ENCODE measurements at places on chromosomes 13 and 19. TPM values are rescaled to one million over a fixed set of nuclear protein-coding genes. Genes with fewer than 3 reads are reported as not detected.

GRCh38 chr13:107852072-107852471 is 363.3 kb downstream of the LIG4 start:
- no peaks in the 10 kb centered on the region for H3K4me1 ChIP-seq
- H3K27me3 ChIP-seq = no peaks in the 10 kb centered on the region
- no peak for DNase-seq

- DNase-seq = no peak
- H3K27me3 ChIP-seq = no peaks in the 10 kb centered on the region
- H3K36me3 ChIP-seq = no peaks in the 10 kb centered on the region
- H3K4me1 ChIP-seq = no peaks in the 10 kb centered on the region
- no peak overlapping the region for H3K27ac ChIP-seq
- no peak overlapping the region for H3K4me3 ChIP-seq
These were observed 299.1 kb downstream of the ZNF536 start for GRCh38 chr19:30671367-30671619.

GRCh38 chr13:41007744-41008128 is 11.4 kb downstream of the ELF1 start:
- no peaks in the 10 kb centered on the region for H3K27me3 ChIP-seq
- H3K4me3 ChIP-seq = no peak overlapping the region
- H3K36me3 ChIP-seq = no peaks in the 10 kb centered on the region
- no peak for DNase-seq

GRCh38 chr13:109516186-109516585 is 270.2 kb downstream of the IRS2 start:
- no peak overlapping the region for H3K27ac ChIP-seq
- no peak for DNase-seq
- no peaks in the 10 kb centered on the region for H3K27me3 ChIP-seq
- H3K4me1 ChIP-seq = no peaks in the 10 kb centered on the region
- H3K4me3 ChIP-seq = no peak overlapping the region

The SHC2 gene
- 9.5 TPM for total RNA-seq

The ZNF17 gene
- total RNA-seq = 6.2 TPM

- peak overlapping the region; percentile 72 for H3K27ac ChIP-seq
- peaks cover 15% of the 10 kb centered on the region for H3K36me3 ChIP-seq
- no peaks in the 10 kb centered on the region for H3K27me3 ChIP-seq
- peak; percentile 56 for DNase-seq
- peaks cover 26% of the 10 kb centered on the region for H3K4me1 ChIP-seq
- no peak overlapping the region for H3K4me3 ChIP-seq
These were observed 7.5 kb downstream of the RPS9 start for GRCh38 chr19:54207983-54208783.

GRCh38 chr13:80551650-80552497 is 210.9 kb upstream of the SPRY2 start:
- no peaks in the 10 kb centered on the region for H3K4me1 ChIP-seq
- H3K27me3 ChIP-seq = no peaks in the 10 kb centered on the region
- DNase-seq = no peak
- H3K36me3 ChIP-seq = no peaks in the 10 kb centered on the region
- no peak overlapping the region for H3K27ac ChIP-seq

GRCh38 chr13:31887286-31887685 is 144.3 kb upstream of the FRY start:
- no peaks in the 10 kb centered on the region for H3K4me1 ChIP-seq
- no peaks in the 10 kb centered on the region for H3K27me3 ChIP-seq
- H3K4me3 ChIP-seq = no peak overlapping the region
- no peaks in the 10 kb centered on the region for H3K36me3 ChIP-seq

- H3K27me3 ChIP-seq = peaks cover 5% of the 10 kb centered on the region
- no peaks in the 10 kb centered on the region for H3K4me1 ChIP-seq
- DNase-seq = peak; percentile 75
These were observed 5.3 kb upstream of the CEACAM21 start for GRCh38 chr19:41570639-41571112.

DNA sequence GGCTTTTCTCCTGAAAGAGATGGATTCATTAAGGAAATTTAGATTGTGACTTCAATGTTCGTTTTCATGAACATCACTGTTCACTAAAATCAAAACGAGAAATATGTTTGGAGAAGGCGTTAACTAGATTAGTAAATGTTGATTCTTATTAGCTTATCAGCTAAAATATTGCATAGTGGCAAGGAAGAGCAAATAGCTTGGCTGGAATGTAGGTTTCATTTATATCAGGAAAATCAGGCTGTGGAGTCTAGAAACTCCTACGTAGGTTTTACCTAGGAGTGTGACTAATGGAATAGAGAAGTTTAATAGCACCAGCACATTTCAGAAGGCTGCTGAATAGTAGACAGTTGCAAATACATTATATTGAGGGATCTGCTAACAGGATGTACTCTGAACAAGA is 344.9 kb downstream of the LIG4 start:
- H3K4me3 ChIP-seq = no peak overlapping the region
- peaks cover 25% of the 10 kb centered on the region for H3K27me3 ChIP-seq
- DNase-seq = no peak

DNA sequence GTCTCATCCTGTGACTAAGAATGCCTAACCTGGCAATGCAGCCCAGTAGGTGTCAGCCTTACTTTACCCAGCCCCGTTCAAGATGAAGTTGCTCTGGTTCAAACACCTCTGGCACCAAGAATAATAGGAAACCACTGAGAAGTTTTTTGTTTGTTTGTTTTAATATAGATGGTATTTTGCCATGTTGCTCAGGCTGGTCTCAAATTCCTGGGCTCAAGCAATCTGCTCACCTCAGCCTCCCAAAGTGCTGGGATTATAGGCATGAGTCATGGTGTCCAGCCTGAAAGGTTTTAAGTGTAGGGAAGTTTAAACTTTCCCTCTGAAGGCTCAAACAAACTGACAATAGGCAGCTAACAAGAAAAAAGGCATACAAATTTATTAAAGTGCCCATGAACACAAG is 51.2 kb upstream of the ABCC4 start:
- no peaks in the 10 kb centered on the region for H3K27me3 ChIP-seq
- H3K27ac ChIP-seq = no peak overlapping the region
- no peaks in the 10 kb centered on the region for H3K4me1 ChIP-seq
- no peak overlapping the region for H3K4me3 ChIP-seq
- H3K36me3 ChIP-seq = no peaks in the 10 kb centered on the region

The TINCR gene
- total RNA-seq = 4.4 TPM

DNA sequence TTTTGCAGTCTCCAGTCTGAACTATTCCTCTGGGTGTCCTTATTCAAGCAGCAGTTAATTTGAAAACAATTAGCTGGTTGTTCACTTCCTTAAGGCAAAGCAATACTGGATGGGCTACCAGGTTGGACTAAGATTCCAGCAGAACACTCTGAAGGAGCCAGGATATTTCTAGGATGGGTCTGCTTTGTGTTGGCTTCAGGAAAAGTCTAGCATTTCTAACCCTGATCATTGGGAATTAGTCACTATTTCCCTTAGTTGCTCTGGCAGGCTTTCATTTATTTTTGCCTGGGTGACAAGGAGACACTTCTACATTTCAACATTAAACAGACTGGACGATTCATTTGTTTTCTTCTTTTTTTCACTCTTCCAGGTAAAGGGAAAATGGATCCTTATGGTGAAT is 228.4 kb downstream of the ENOX1 start:
- H3K4me1 ChIP-seq = no peaks in the 10 kb centered on the region
- no peaks in the 10 kb centered on the region for H3K36me3 ChIP-seq
- H3K27ac ChIP-seq = no peak overlapping the region
- no peak for DNase-seq
- H3K4me3 ChIP-seq = no peak overlapping the region

DNA sequence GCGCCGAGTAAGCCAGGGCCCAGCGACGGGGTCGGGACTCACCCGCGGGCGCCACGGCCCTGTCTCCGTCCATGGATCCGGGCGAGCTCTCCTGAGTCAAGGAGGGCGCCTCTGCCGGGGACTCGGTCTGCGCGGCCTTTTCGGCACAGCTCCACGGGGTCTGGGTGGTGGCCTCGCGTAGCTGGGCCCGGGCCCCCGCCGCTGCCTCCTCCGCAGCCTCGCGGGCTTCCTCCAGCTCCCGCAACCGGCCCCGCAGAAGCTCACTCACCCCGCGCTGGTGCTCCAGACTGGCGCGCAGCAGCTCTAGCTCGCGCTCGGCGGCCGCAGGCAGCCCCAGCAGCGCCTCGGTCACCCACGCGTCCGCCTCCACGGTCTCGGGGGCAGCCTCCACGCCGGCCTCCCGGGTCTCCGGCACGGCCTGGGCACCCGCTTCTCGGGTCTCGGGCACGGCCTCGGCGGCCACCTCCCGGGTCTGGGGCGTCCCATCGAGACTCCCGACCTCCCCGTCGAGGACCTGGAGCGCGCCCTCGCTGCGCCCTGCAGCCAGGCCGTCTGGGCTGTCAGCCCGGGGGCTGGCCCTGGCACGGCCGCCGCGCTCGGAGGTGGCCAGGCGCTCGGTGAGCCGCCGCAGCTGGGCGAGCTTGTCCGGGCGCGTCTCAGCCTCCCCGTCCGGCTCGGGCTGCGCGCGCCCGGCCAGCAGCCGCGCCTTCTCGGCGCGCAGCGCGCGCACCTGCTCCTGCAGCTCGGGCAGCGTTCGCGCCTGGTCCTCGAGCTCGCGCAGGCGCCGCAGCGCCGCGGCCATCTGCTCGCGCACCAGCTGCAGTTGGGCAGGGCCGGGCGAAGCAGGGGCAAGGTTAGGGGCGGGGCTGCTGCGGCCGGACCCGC is 8.4 kb downstream of the KANK3 start:
- peak; percentile 59 for DNase-seq
- H3K27me3 ChIP-seq = peaks cover 31% of the 10 kb centered on the region
- no peak overlapping the region for H3K27ac ChIP-seq
- peaks cover 9% of the 10 kb centered on the region for H3K4me1 ChIP-seq
- H3K4me3 ChIP-seq = peak overlapping the region; percentile 29
- H3K36me3 ChIP-seq = no peaks in the 10 kb centered on the region

- no peaks in the 10 kb centered on the region for H3K36me3 ChIP-seq
- no peak for DNase-seq
- H3K4me1 ChIP-seq = no peaks in the 10 kb centered on the region
- H3K27ac ChIP-seq = no peak overlapping the region
- no peaks in the 10 kb centered on the region for H3K27me3 ChIP-seq
These were observed 82.9 kb downstream of the ZNF737 start for GRCh38 chr19:20482721-20483120.

GRCh38 chr19:2478278-2478755 is 2.4 kb downstream of the GADD45B start:
- H3K27me3 ChIP-seq = no peaks in the 10 kb centered on the region
- H3K27ac ChIP-seq = peak overlapping the region; percentile 88
- peak overlapping the region; percentile 73 for H3K4me3 ChIP-seq
- H3K36me3 ChIP-seq = no peaks in the 10 kb centered on the region
- peak; percentile 81 for DNase-seq
- no peaks in the 10 kb centered on the region for H3K4me1 ChIP-seq

The MAP2K2 gene
- 260 TPM for total RNA-seq

The COX7A1 gene
- 17.1 TPM for total RNA-seq

GRCh38 chr13:59531571-59532091 is 632.1 kb downstream of the DIAPH3 start:
- no peaks in the 10 kb centered on the region for H3K4me1 ChIP-seq
- no peak overlapping the region for H3K4me3 ChIP-seq
- no peaks in the 10 kb centered on the region for H3K36me3 ChIP-seq
- H3K27ac ChIP-seq = no peak overlapping the region
- no peaks in the 10 kb centered on the region for H3K27me3 ChIP-seq

- DNase-seq = no peak
- no peaks in the 10 kb centered on the region for H3K27me3 ChIP-seq
- no peaks in the 10 kb centered on the region for H3K36me3 ChIP-seq
- no peak overlapping the region for H3K4me3 ChIP-seq
These were observed 79.2 kb upstream of the C13orf46 start for GRCh38 chr13:114053026-114053425.

- no peaks in the 10 kb centered on the region for H3K27me3 ChIP-seq
- peak; percentile 64 for DNase-seq
- peaks cover 43% of the 10 kb centered on the region for H3K4me1 ChIP-seq
These were observed 3.5 kb upstream of the CIRBP start for GRCh38 chr19:1265615-1266128.

DNA sequence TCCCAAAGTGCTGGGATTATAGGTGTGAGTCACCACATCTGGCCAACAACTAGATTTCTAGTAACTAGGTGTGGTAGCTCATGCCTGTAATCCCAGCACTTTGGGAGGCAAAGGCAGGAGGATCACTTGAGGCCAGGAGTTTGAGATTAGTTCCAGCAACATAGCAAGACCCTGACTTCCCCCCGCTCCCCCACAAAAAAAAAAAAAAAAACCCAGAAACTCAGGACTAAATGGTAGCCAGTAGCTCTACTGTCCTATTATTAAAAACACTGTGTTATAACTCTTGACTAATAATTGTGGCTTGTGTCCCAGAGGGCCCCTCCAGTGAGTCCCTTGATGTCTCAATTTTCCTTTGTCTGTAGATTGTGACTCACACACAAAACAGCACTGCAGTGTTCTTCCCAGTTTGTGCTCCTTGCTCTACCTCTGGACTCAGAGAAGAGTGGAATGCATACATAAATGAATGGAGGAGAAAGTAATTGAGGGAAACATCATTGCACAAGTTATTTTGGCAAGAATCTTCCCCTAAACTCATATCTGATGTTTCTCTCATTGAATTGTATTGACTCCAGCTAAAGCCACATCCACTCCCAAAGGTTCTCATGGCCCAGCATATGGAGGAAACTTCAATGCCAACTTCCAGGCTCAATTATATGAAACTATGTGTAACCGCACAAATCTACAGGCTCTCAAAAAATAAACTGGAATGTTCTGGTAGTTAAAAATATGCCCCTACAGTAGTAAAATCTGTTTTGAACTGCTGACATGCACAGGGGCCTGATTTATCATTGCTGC is 8.8 kb downstream of the TPT1 start:
- peaks cover 14% of the 10 kb centered on the region for H3K4me1 ChIP-seq
- DNase-seq = no peak
- H3K27ac ChIP-seq = peak overlapping the region; percentile 0
- H3K36me3 ChIP-seq = peaks cover 17% of the 10 kb centered on the region
- no peaks in the 10 kb centered on the region for H3K27me3 ChIP-seq

- DNase-seq = no peak
- H3K36me3 ChIP-seq = no peaks in the 10 kb centered on the region
- peak overlapping the region; percentile 25 for H3K27ac ChIP-seq
These were observed 26.8 kb downstream of the STARD13 start for GRCh38 chr13:33258808-33259193.

DNA sequence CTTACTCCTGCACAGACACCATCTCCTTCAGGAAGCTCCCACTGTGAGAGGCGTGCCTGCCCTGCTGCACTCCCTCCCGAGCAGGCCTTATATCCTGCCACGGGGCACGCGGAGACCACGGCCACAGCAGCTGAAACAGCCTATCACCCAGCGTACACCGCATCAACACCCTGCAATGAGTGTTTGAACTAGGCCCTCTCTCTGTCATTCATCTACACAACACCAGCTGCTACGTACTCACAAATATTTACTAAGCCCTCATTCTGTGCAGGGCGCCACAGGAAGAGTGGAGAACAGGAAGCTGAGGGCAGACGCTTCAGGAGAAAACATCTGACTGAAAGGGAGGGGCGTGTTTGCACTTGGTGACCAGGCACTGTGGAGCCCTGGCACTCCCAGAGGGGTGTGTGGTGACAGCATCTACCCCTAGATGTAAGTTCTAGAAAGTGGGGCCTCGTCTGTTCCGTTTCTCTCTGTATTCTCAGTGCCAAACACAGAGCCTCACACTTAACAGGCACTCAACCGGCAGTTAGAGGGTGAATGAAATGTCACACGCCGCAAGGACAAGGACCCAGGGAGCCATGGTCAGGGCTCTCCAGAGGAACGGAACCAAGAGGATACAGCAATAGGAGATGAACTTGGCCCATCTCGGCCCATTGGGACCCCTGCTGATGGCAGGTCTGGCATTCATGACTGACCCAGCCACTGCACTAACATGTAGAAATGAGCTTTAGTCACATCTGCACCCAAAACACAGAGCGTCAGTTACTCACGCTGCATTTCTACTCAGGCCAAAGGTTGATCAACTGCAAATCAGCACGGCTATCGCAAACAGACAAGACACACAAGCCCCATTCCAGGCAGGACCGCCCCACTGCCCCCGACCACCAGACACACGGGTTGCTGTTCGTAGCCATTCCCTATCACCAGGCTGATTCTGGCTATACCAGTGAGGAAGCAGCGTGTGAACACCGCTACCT is 15.7 kb downstream of the RANBP3 start:
- peaks cover 13% of the 10 kb centered on the region for H3K4me1 ChIP-seq
- H3K27ac ChIP-seq = peak overlapping the region; percentile 54
- no peaks in the 10 kb centered on the region for H3K27me3 ChIP-seq
- H3K4me3 ChIP-seq = no peak overlapping the region
- peak; percentile 79 for DNase-seq
